H9 (cell line): ENCODE measurements at places on chromosomes 5 and 9. TPM values are rescaled to one million over a fixed set of nuclear protein-coding genes. Genes with fewer than 3 reads are reported as not detected.

Gene ANKRD31
- 0.11 and 0.13 TPM in 2 replicates for total RNA-seq

Gene FBP2
- total RNA-seq = not detected in 2 replicates

Gene TSC1
- total RNA-seq = 31.7 and 32.7 TPM in 2 replicates

Gene FCN2
- total RNA-seq = not detected in 2 replicates

- DNase-seq = peak; percentile 73
Observed at GRCh38 chr9:21031091-21031807, at the start of gene HACD4. Gene HACD4 (minus strand): TSS chr9:21031640. CDS start chr9:21031590, 50 bp downstream.

GRCh38 chr5:23412515-23412914, 94.9 kb upstream of the PRDM9 start:
- DNase-seq = no peak

GRCh38 chr5:149961957-149962409, 1.4 kb downstream of the SLC26A2 start:
- DNase-seq = no peak

DNA sequence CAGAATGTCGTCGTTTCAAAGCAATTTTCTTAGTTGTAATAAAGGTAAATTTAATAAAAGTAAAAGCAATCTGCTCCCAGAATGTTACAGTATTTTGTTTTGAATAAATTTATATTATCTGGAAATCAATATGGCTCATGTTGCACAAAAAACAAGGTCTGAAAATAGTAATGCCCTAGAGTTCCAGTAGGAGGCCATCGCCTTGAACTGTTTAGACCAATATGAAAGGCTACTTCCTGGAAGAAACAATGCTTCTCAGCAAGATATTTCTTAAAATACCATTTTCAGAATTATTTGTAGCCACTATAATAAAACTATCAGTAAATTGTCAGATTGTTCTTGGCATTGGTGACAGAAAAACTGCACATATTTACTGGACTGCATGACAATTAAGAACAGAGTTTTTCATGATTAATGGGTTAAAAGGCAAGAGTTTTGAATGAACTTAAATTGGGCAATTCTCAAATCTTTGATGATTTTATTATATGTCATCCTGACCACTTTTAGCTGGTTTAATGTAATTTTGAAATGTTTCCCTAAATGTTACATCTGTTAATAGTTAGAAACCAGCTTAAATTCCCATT, 153.2 kb downstream of the COMMD10 start:
- no peak for DNase-seq

DNA sequence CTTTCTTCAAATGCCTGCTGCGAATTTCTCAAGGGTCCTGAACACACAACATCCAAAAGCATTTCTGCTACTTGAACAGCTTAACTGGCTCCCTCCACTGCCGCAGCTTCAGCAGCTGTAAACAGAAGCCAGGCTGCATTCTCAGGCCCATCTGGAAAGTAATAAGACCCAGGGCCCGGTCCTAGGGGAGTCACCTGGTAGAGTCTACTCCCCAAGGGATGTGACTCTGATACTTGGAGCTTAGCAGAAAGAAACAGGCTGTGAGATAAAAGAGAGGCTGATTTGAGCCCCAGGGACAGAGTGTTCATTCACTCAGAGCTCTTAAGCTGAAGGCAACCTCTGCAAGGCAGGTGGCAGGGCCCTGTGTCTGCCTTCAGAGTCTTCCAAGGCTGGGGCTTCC, 356.8 kb downstream of the SPOCK1 start:
- DNase-seq = no peak

- no peak for DNase-seq
Observed at GRCh38 chr5:157821822-157822622, 36.9 kb downstream of the CLINT1 start.

- peak; percentile 64 for DNase-seq
Observed at GRCh38 chr9:100739666-100740065, 161.8 kb downstream of the CAVIN4 start.

GRCh38 chr9:128011071-128011817, 30.5 kb upstream of the EEIG1 start:
- no peak for DNase-seq

DNA sequence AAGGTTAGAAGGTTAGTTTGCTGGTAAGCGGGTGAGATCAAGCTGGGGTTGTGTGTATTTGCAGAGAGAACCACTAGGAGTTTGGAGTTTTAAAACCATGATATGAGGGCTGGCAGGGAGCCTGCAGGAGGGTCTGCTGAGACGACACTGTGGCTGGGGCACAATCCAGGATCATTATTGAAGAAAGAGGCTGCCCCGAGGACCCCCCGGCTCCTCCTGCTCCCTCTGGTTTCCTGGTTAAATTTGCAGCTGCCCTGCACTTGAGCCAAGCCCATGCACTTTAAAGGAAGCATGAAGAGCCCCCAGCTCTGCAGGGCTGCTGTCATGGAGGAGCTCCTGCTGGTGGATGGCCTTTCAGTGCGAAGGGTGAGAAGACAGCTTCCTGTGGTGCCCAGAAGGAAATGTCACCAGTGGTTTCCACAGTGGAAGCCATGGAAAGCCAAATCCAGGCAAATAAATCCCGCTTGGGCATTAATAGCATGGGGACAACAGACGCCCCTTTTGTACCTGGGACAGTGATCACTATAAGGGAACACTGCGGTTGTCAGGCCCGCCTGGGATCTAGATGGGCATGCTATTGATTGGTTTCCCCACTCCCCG, 140.7 kb downstream of the NSG2 start:
- DNase-seq = peak; percentile 20

DNA sequence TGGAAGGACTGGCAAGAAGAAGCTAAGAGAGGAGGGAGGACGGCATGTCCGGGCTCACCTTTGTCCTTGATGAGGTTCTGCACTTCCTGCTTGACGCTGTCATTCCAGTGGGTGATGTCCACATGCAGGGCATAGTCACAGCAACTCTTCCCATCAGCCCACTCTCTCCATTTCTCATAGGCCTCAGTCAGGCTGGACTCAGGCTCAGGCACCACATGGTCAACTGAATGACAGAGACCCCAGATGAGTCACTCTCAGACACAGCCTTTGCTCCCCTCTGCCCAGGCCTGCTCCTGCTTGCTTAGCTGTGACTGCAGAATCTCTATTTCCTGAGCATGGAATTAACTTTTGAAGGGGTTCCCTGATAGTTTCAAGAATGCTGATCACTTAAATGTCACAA, 94.2 kb downstream of the DPYSL3 start:
- DNase-seq = no peak

DNA sequence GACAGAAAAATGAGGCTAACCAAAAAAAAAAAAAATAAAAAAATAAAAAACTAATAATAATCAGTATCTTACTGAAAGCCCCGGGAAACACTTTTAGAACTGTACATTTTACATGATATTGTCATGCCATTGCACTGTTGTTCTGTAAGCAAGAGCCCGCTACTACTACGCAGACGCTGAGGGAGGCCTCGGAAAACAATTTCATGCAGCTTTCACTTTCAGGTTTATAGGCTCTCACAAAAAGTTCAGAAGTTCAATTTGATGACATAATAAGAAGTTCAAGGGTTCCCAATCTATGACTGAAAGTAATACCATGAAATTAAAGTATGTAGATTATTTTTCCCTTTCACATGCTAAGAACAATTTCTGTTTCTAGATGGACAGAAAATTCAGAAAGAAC, 318.3 kb upstream of the ITGA1 start:
- DNase-seq = no peak

GRCh38 chr9:128257086-128257825, 18.6 kb downstream of the GOLGA2 start:
- DNase-seq = no peak

DNA sequence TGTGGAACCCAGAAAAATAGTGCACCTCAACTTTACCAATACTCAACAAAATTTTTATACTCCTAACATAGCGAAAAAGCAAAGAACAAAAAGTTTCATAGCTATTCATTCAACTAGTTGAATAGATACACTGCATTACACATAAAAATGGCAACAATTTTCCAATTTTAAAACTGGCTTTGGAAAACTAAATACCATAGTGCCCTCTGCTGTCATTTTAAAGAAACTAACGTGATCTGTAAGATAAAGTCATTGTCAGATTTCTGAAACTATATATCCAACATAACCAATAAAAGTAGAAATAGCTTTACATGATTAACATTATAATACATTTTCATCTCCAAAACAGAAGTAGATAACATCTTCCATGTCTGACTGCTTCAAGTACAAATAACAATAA, 31.6 kb downstream of the DTWD2 start:
- DNase-seq = no peak

DNA sequence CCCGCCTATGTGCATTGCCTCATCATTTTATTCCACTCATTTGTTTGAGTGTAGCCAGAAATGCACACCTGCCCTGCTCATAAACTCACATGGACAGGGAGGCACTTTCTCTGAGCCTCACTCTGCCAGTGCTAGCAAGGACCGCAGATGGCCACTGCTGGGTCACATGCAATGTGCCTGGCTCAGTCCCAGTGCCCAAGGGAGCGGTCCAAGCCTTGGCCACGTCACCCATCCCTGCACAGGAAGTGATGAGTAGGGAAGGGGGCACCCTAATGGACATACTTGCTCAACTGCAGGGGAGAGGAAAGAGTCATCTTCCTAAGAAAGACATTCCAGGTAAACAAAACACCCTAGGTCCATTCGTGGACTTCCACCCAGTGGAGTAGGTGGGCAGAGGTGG, 630.9 kb downstream of the IRX1 start:
- no peak for DNase-seq

DNA sequence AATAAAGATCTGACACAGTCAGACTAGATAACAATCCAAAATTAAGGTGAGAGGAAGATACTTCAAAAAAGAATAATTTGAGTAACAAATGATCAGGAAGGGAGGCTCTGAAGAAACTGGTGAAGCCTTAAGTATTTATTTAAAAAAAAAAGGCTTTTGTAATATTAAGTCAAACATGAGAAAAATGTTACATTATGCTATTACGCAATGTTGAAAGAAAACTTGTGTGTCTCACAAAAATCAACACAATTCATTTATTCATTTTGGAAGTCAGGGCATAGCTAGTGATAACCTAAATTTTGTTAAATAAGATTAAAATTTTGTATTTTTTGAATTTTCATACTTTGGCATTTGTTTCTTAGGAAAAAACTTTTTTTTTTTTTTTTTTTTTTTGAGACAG, 28.2 kb downstream of the WDR41 start:
- DNase-seq = no peak

DNA sequence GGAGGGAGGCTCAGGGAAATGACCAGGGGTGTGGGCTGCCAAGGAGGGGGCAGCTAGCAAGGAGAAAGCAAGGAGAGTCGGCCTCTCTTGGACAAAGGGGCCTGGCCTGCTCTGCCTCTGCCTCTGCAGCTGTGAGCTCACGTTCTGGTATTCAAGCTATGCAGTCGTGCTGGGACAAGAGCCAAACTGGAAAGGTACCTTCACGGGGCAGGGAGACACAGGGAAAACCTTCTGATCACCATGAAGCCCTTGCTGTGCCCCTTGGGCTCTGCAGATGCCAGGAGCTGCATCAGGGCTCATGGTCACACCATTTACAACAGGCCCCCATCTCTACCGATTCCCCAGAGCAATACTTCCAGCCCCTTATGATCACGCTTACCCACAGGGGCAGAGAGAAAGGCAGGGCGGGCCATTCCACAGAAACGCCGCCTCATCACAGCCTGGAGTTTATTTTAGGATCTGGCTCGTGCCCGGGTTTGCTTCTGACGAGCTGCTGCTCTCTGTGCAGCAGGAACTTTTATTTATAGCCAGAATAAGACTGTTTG, 63.2 kb downstream of the PRRT1B start:
- peak; percentile 91 for DNase-seq

DNA sequence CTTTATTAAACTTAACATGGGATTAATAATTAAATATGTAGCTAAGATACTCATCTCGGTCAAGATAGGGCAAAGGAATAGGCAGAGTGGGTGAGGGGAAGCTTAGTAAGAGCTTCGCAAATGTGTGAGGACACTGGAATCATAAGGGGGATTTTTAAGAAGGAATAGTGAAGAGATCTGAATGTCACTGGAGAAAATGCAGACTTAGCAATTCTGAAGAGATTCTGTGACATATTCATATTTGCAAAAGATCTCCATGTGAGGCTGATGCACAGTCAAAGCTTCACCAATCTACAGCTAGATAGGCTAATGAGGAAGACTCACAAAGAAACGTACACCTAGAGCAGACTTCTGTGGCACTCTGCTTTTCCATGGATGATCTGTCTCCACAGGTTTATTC, 1202.8 kb upstream of the CDH6 start:
- DNase-seq = no peak

GRCh38 chr5:56910210-56910965, 992 bp downstream of the SETD9 start:
- no peak for DNase-seq

DNA sequence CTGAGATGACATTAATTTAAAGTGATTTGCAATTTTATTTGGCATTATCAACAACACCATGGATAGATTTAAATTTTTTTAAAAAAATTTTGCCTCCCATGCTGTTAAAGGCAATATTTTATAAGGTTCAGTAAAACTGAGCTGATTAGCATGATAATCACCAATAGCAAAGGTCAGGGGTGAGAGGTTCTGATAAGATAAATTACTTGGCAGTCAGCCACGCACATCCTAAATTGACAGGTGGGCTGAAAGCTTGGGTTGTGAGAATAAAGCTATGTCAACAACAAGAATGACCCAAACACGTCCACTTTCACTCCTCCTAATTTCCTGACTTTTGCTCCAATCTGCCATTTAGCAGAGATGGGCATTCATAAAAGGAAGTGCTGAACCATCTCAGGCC, 127.1 kb downstream of the LHFPL2 start:
- no peak for DNase-seq

- DNase-seq = peak; percentile 36
Observed at GRCh38 chr9:18333157-18333556, 140.8 kb upstream of the ADAMTSL1 start.

DNA sequence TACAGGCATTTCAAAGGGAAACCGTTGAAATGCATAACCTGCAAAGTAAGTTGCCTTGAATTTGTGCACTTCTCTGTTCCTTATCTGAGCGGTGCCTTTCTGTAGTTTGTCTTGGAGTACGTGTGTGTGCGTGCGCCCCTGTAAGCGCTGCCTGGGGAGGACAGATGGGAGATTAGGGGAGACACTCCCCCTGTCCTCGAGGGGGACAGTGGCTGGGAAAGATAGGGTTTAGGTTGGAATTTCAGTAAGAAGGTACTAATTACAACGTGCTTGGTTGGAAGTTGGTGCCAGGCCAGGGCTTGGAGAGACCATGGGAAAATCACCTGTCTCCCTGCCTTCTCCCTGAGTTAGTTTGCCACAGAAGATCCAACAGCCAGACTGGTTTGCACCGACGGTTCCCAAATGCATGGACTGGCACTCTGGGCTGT, 73.2 kb downstream of the PIK3R1 start:
- no peak for DNase-seq

GRCh38 chr5:120803282-120803681, 339.2 kb downstream of the PRR16 start:
- DNase-seq = no peak
